Activated T-helper 1 cell treated with anti-CD3 and anti-CD28 coated beads, Interleukin-2, amount 50 U/mL, for 16 hours (primary cell): ENCODE measurements at places on chromosomes 13 and 19.

DNA sequence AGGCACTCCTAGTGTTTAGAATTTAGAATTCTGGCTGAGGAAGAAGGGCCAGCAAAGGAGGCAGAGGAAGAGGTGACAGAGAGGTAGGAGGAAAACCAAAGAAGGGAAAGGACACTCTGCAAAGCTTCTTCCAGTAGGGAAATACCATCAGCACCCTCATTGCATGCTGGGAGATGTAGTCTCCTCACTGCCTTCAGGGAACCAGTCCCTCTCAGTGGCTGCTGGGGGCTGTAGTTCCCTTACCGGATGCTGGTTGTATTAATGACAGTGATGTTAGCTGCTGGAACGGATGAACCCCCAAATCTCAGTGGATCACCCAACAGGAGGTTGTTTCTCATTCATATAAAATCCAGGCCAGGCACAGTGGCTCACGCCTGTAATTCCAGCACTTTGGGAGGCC lies 10.1 kb downstream of the GRIN2D start:
- DNase-seq, result no peak

GRCh38 chr13:91805605-91806004 lies 407.2 kb downstream of the GPC5 start:
- DNase-seq, result no peak

- DNase-seq, result no peak
These were observed 29.3 kb downstream of the SERP2 start for GRCh38 chr13:44402899-44403445.

DNA sequence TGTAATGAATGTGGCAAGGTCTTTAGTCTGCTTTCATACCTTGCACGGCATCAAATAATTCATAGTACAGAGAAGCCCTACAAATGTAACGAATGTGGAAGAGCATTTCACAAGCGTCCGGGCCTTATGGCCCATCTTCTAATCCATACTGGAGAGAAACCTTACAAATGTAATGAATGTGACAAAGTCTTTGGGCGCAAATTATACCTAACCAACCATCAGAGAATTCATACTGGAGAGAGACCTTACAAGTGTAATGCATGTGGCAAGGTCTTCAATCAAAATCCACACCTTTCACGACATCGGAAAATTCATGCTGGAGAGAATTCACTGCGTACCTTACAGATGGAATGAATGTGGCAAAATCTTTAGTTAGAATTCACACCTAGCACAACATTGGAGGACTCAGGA lies 3.3 kb upstream of the ZNF880 start:
- no peak for DNase-seq

DNA sequence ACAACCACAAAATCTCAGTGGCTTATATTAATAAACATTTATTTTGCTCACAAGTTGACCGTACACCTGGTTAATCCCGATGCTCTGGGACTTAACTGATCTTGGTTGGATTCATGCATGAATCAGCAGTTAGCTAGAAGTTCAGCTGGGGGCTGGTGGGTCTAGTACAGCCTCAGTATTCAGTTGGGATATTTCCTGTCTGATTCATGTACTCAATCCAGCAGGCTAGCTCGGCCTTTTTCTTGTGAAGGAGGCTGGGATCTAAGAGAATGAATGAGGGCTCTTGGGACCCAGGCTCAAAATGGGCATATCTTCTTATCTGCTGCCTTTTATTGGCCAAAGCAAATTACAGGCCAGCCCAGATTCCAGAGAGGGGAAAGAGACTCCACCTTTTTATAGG lies 178.8 kb downstream of the KCTD12 start:
- DNase-seq, result no peak

DNA sequence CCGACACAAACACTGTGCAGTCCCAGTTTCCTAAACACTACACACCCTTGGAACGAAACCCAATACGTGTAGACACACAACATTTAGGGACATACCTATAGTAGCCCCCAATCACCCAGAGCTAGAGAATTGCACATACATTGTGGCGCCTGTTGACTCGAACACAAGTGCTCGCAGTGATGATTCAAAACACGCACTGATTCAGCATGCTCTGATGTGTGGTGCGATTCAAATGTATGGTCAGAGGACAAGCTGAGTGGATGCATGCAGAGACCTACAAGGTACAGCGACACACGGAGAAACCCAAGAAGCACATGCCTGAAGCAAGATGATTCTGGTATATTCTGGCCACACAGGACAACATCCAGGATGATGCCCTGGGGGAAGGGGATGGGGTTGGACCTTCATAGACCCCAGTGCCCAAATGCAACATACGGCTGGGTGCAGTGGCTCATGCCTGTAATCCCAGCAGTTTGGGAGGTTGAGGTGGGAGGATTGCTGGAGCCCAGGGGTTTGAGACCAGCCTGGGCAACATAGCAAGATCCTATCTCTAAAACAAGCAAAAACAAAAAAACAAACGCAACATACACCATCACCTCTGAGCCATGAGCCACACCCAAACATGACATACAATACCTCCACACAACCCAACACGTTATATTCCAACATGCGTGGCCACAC lies 997 bp upstream of the KCNN4 start:
- DNase-seq, result no peak

GRCh38 chr19:4690361-4690760 lies 20.2 kb upstream of the MYDGF start:
- DNase-seq, result no peak

DNA sequence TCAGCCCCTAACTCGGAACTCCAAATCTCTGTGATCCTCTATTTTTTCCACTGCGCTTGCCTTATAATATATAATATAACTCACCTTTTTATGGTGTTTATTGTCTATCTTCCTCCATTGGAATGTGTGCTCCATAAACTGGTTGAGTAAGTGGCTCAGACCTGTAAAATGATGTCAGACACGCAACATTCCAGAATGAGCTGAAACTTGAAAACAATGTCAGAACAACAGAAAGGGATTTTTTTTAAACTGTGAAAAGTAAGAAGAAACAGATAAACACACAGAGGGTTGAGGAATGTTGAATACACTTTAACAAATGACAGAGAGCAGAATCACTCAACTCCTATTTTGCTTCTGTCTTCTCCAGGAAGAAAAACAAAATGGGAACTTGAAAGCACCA lies 19.1 kb upstream of the FAM216B start:
- DNase-seq, result no peak

- no peak for DNase-seq
These were observed 27.0 kb downstream of the DNM2 start for GRCh38 chr19:10744801-10745293.

- no peak for DNase-seq
These were observed 14.9 kb downstream of the ZIC5 start for GRCh38 chr13:99956473-99957349.

- no peak for DNase-seq
These were observed 1626.2 kb upstream of the PCDH20 start for GRCh38 chr13:63041640-63042414.

DNA sequence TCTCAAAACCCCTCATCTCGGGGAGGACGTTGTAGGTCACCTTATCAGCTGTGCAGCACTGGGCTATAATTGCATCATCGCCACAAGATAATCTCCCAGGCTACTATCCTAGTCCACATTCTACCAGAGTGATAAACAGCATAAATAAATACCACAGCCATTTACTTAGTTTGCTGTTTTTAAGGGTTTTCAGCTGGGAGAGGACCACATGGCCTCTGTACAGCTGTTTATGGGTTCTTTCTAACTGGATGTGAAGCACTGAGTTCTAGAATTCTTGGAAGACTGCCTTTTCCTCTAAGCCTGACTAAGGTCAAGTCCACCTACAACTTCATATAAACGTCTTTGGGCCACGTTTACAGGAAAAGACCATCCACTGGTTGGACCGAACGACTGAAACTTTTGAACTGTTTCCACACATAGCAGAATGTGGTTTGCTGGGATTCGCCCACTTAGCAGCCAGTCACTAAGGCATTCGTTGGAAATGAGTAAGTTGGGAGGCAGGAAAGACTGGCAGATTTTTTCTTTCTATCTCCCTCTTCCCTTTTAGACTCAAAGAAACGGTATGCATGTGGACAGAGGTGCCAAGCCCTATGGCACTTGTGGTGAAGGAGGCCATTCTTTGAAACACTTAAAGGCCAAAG lies 752.5 kb upstream of the SGCG start:
- no peak for DNase-seq

DNA sequence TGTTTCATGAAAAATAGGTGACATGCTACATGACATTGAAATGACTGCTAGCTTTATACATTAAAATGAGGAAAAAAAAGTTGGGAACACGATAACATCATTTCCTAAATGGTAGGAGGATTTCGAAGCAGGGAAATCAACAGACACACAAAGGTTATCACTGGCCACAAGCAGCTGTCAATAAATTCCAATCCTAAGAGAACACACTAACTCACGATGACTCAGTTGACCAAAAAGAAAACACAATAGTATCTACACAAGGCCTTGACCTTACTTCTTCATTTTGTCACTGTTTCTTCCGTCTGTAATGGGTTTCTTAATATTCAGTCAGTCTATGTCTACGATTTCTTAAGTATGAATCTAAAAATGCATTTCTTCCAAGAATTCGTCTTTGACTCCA lies 36.5 kb downstream of the STARD13 start:
- DNase-seq, result no peak

GRCh38 chr19:43720936-43721335 lies 5.1 kb downstream of the IRGC start:
- no peak for DNase-seq

GRCh38 chr13:73580513-73581267 lies 521.9 kb downstream of the KLF5 start:
- no peak for DNase-seq

DNA sequence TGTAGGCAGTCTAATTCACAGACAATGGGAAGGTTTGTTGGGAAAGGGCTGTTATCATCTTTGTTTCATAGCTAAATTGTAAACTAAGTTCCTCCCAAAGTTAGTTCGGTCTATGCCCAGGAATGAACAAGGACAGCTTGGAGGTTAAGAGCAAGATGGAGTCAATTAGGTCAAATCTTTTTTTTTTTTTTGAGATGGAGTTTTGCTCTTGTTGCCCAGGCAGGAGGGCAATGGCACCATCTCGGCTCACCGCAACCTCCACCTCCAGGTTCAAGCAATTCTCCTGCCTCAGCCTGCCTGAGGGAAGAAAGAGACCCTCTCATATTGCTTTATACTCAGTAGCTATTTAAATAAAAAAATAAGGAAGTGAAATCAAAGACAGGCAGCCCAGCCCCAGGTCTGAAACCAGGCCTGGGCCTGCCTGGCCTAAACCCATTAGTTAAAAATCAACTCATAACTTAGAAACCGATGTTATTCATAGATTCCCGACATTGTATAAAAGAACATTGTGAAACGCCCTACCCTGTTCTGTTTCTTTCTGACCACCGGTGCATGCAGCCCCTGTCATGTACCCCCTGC lies 297.4 kb upstream of the SGCG start:
- no peak for DNase-seq
